Caki2 (cell line): ENCODE measurements at places on chromosomes 3 and 15.

DNA sequence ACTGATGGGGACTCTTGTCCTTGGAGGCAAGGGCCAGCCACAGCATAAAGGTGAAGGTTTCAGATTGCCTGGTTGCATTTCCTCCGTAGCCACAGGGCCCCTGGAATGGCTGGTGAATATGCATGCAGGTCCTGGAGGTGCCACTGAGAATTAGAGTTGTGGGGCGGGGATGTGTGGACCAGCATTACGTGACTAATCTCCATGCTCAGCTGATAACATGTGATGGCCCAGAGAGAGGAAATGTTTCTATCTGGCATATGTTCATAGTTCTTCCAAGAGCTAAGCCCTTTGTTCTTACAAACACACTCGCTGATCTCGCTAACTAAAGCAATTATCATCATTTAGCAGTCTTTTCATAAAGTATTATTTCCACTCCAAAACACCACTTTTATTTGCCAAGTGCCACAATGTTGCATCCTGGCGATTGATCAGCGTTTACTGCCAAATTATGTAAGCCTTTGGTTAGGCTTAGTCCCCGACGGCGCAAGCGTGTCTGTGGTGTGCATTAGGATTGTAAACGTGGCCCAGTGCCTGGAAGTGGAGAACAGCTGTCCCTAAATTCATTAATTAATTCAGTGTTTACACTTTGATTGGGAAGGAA lies 55.9 kb downstream of the CGNL1 start:
- no peak for DNase-seq

GRCh38 chr15:66287461-66288057 lies 5.8 kb upstream of the DIS3L start:
- peak; percentile 52 for DNase-seq

- DNase-seq = no peak
Observed at GRCh38 chr3:192395506-192395905, 331.8 kb downstream of the FGF12 start.

DNA sequence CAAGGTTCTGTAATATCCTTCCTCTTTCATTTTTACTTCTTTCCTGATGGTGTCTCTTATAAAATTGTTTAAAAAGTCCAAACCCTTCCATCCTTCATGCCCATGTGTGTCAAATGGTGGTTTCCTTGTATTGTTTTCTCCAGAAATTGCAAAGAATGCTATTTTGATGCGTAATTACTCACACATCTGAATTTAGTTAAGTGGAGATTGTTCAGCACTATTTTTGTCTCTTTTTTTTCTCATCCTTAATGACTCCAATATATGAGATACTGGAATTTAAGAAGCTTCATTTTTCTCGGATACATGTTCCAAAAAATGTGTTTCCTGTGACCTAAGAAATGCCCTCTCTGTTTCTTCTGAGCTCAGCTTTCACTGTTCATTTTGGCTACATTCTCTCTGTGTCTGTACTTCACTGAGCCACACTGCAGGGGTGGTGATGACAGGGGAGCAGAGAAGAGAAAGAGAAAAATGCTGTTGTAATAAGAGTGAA lies 799.8 kb downstream of the DIPK2A start:
- no peak for DNase-seq

DNA sequence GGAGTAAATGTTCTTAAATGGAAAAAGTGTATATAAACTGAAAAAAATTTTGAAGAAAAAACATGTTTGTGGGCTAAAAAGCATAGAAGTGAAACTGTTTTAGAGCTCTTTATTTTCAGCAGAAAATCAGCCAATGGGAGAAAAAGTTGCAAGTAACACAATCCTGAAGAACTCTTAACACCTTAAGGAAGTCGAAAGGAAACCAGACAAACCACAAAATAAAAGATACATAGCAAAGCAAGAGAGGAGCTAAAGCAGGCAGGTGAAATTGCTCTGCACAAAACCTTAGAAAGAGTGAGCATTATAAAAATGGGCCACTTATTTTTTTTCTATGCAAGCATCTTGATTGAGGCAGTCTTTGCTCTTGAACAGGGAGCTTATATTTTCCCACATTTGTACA lies 300.5 kb downstream of the RAP2B start:
- DNase-seq = no peak

DNA sequence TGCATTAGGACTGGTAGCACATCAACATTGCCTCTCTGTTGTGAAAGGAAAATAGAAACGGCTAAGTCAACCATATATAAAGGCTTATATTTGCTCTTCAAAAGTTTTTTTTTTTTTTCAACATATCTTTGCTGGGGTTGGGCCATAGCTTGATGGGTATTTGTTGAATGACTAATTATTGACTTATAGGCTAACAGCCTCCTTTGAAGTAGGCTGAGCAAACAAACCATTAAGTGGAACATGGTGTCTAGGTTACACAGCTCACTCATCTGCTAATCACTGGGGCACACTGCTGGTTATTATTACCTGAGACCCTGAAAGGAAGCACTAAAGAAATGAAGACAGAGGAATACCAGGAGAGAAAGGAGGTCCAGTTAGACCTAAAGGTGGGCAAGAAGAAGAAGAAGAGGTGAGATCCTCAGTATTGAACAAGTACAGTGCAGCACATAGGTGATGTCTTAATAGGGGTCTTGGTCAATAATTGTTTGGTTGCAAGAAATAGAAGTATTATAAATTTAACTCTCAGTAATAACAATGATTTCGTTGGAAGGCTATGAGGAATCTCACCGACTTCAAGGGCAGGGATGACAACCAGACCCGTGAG lies 139.4 kb downstream of the RPLP1 start:
- peak; percentile 60 for DNase-seq

GRCh38 chr15:39053480-39053879 lies 488.9 kb upstream of the RASGRP1 start:
- DNase-seq = no peak

- no peak for DNase-seq
Observed at GRCh38 chr3:102514241-102514640, 79.4 kb downstream of the ZPLD1 start.

GRCh38 chr15:60507596-60508424 lies 28.9 kb upstream of the ICE2 start:
- peak; percentile 77 for DNase-seq

GRCh38 chr3:196563721-196564225 lies 4.6 kb downstream of the WDR53 start:
- peak; percentile 43 for DNase-seq

- no peak for DNase-seq
Observed at GRCh38 chr15:26910715-26911114, 43.9 kb downstream of the GABRA5 start.

GRCh38 chr15:92613841-92614240 lies 41.7 kb downstream of the FAM174B start:
- no peak for DNase-seq

- DNase-seq = no peak
Observed at GRCh38 chr15:73329501-73330200, 39.1 kb downstream of the HCN4 start.

DNA sequence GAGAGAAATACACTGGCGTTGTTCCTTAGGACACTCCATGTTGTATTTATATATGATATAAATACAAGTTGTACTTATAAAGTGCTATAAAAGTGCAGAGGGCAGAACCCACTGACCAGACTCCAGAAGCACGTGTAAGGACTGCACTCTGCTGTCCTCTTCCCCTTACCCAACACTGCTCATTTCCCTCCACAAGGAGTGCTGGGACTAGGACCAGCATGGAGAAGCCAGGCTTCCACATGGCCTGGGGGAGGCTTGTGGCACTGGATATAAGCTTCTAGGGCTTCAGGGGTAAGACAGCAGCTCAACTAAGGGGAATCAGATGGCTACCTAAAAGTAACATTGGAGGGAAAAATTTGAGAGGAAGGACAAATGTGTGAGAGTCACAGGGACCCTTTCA lies 556.9 kb downstream of the IGSF11 start:
- no peak for DNase-seq

GRCh38 chr3:183937601-183938286 lies 53.1 kb upstream of the PARL start:
- DNase-seq = peak; percentile 70

DNA sequence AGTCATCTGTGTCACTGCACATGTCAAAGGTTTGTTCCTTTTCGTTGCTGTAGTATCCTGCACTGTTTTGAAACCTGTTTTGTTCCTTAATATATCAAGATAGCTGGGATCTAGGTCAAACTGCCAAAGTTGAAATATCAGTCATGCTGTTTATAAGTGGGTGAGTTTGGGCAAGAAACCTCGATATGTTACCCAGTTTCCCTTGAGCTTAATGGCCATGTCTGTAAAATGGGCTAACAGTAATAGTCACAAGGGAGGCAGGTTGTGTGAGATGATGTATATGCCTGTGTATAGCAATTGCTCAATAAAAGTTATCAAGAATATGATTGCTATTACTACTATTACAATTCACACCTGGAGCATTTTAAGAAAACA lies 57.1 kb downstream of the BHLHE40 start:
- no peak for DNase-seq

DNA sequence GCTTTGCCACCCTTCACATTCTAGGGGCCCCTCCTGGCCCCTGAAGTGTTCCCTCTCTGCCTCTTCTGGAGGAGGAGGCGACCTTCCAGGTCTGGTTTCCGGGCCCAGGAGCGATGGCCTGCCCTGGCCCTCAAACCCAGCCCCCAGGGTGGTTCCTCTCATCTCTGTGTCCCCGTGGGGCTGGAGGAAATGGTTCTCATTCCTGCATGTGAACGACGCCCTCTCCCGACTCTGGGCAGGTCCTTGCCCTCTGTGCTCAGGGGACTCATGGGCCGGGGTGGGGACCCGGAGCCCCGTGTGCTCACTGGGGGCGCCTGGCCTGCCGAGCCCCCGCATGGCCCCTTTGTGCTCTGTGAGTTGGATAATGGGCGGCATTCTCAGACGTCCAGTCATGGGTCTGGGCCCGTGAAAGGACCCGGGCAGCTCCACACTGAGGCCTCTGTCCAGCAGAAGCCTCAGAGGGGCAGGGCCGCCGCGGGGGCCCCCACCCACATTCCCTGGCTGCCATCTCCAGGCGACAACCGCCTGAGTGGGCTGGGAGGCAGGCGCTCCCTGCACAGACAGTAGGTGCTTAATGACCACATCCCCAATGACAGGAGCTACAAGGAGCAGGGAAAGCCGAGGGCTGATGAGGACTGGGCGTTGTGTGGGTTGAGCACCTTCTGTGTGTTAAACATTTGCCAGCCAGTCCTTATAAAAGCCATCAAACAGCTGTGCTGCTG lies 5.5 kb upstream of the PLXND1 start:
- DNase-seq = peak; percentile 77

GRCh38 chr3:84318273-84318809 lies 640.4 kb upstream of the CADM2 start:
- DNase-seq = no peak

DNA sequence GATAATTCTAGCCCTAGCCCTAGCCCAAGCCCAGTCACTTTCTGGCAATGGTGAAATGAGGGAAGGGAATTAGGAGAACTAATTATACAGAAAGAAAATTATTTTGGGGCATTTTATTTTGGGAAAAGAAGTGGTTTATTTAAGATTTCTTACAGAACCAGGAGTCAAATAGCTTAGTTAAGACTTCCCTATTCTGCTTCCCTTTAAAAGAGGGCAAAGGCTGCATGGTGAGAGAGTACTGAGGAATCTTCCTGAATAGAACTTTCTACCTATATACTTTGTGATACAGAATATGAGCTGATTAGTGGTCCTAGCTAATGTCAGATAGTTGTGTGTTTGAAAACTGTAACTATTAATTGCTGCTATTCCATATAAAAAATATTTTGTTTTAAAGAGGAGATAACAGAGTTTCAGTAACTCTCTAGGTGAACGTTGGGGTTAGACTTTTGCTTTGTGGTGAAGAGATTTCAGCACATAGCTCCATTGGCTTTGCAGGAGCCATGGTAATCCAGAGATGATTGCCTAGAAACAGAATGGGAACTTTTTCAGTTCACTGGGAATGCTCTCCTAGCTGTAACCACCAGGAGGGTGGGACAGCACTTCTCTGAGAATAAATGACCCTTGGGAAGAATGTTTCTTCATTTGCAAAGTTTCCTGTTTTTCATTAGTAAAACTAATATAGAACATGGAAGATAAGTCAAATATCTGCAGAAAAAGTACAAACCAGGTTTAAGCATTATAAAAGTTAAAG lies 5.3 kb upstream of the GCSAM start:
- DNase-seq = no peak

DNA sequence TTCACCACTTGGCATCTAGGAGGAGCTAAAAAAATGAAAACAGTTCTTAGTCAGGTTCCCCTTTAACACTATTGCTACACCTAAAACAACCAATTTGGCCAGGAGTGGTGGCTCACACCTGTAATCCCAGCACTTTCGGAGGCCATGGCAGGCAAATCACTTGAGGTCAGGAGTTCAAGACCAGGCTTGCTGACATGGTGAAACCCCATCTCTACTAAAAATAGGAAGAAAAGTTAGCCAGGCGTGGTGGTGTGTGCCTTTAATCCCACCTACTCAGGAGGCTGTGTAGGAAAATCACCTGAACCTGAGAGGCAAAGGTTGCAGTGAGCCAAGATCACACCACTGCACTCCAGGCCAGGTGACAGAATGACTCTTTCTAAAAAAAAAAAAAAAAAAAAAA lies 124.1 kb downstream of the DGKG start:
- no peak for DNase-seq

- DNase-seq = no peak
Observed at GRCh38 chr3:113819866-113820265, 18.7 kb upstream of the GRAMD1C start.

- peak; percentile 97 for DNase-seq
Observed at GRCh38 chr3:185937689-185938374, at the start of gene TRA2B. TRA2B (minus strand) TSS chr3:185938014; CDS start chr3:185937860, 154 bp downstream.

DNA sequence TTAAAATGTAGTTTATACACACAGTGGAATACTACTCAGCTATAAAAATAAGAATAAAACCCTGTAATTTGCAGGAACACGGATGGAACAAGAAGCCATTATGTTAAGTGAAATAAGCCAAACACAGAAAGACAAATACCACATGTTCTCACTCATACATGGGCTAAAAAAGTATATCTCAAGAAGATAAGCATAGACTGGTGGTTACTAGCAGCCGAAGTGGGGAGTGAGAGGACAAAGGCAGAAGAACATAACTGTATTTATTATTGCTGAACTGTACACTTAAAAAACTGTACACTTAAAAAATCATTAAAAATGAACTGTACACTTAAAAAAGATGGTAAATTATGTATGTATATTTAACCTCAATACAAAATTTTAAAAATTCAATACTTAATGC lies 11.0 kb downstream of the UBE3A start:
- DNase-seq = no peak

DNA sequence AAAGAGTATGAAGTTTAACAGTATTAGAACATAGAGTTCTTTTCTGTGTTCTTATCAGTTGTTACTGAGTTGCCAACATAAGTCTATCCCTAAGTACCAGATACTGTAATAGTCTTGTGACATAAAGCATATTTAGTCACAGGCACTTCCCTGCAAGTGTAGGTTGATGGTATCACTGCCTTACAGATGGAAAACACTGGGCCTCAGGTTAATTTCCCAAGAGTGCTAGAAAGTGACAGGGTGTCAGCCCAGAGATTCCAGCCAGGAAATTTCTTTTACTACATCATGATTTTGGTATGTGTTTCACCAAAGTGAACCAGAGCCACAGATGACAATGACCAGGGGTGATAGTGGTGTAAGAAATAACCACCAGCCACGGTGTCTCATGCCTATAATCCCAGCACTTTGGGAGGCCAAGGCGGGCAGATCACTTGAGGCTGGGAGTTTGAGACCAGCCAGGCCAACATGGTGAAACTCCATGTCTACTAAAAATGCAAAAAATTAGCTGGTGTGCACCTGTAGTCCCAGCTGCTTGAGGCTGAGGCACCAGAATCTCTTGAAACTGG lies 3.2 kb downstream of the EIF1B start:
- DNase-seq = no peak

GRCh38 chr3:66934725-66935124 lies 63.4 kb upstream of the KBTBD8 start:
- no peak for DNase-seq
